ENCODE measurements at places on chromosomes 5 and 9.

DNA sequence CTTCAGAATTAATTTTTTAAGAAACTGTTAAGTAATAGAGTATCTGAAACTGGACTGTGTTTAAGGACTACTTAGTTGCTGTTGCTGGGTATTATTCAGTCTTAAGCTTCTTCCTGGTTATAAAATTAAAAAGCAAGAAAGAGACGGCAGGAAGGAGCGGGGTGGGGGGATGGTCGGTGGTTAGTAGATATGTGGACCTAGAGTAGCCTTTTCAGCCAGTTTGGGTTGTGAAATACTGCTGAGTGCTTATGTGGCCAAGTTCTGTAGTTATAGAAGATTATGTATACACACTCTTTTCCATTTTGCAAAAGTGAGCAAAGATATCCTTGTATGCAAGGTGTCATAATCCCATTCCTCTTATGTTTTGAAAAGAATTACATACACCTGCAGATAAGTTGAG lies 28.5 kb downstream of the TRIO start:
- no peak for DNase-seq

DNA sequence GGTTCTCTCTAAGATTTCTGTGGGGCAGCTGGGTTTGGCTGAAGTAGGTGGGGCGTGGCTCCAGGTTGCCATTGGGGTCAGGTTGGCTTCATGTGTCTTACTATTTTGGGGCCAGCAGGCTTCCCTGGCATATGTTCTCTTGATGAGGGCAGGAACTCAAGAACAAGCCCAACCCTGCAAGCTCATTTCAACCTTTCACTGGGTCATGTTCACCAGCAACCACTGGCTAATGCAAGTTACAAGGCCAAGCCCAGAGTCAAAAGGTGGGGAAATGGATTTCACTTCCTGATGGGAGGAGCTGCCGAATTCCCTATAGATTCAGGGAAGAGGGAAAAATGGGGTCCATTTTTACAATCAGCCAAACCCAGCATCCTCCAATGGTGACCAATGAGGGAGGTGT lies 34.0 kb upstream of the HAND1 start:
- no peak for DNase-seq

- DNase-seq, result no peak
Observed at GRCh38 chr5:14753292-14753691, 88.8 kb downstream of the OTULIN start.

- no peak for DNase-seq
Observed at GRCh38 chr5:7186818-7187217, 209.1 kb upstream of the ADCY2 start.

GRCh38 chr9:28624771-28625170 lies 1051.5 kb upstream of the C9orf72 start:
- DNase-seq, result no peak

DNA sequence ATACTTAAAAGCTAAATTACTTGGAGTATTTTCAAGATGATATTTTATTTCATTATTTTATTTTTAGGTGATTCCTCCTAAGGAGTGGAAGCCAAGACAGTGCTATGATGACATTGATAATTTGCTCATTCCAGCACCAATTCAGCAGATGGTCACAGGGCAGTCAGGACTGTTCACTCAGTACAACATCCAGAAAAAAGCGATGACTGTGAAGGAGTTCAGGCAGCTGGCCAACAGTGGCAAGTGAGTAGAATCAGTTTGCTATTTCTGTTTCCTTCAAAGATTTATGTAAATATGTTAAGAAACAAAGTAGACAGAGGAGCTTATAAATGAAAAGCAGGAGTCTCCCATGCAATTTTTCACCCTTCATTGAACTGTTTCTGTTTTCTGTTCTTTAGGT lies 47.8 kb downstream of the KDM4C start:
- no peak for DNase-seq

DNA sequence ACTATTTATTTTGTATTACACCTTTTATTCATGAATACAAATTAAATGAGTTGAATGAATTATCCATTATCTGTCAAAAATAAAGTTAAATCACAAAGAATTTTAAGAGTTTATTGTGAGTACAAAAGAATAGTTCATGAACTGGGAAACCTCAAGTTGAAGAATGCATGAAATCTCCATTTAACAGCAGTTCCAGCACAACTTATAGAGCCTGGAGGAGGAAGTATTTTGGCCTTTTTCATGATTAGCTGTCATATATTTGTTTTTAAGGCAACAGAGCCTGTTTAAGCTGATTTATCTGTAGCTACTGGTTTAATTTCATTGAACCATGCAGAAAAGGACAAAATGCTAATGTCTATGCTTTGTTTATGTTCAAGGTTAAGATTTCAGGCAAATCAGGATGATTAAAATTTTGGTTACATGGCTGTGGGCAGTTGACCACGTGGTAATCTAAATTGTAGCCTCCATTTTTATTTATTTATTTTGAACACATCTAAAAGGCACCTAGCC lies 12.2 kb downstream of the SPINK1 start:
- no peak for DNase-seq

DNA sequence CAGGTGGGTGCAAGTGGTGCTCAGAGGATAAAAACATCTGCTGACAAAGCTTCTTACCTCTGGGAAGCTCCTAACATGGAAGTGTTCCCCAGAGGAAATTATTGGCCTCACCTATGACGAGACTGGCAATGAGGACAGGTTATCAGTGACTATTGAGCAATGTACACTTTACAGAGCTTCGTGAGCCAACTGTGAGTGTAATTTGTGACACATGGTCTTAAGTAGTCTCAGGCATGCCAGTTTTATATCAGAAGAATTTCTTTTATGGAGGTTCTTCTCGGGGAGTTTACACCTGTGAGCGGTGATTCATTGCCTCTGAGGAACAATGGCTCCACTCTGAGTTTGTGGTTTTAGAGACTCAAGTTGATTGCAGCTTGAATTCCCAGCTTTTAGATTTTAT lies 11.3 kb downstream of the ANKDD1B start:
- no peak for DNase-seq

DNA sequence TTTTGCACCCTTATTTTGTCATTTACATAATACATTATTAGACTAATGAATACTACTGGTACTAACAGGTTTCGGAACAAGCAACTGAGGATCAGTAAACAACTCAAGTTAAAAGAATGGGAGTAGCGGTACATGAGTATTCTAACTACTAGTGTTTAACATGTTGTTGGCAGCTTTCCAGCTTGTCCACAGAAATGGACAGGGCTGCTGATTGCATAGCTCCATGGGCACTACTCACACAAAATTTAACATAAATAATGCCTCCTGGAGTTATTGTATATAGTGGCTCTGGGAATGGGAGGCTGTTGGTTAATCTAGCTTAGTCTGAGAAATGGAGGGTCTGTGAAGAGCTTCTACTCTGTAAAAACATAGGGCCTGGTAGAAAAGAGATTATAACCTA lies 6.7 kb downstream of the NCBP1 start:
- no peak for DNase-seq

- no peak for DNase-seq
Observed at GRCh38 chr9:8143677-8144076, 344.1 kb upstream of the DMAC1 start.

DNA sequence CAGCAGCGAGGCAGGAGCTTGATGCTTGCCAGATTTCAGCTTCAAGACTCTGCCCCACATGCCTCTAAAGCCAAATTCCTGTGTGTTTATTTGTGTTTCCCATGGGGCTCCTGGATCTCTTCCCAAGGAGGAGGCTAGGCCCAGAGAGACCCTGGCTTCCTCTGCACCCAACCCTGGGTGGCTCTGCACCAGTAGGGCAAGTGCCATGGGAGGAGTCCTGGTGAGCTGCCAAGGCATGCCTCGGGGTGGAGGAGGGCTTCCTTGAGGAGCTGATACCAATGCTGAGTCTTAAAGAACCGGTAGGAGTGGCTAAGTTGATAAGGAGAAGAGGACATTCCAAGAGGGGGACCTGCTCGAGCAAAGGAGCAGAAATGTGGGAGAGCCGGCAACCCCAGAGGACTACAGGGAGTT lies 6.8 kb upstream of the TIFAB start:
- DNase-seq, result no peak

DNA sequence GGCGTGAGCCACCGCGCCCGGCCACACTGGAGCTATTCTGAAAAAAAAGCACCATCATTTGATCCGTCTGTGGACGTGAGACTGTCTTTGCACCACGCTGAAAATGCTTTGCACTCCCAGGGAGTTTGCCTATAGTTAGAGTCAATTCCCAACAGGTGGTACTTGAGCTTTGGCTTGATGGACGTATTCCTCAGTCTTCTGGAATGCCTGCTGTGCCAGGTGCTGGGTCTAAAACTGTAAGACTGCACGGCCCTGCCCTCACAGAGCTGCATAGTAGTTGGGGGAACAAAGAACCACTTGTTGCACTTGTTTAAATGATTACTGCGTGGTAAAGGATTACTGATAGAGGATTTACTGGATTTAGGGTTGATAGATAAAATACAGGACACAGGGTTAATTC lies 3.4 kb upstream of the CCNO start:
- no peak for DNase-seq

DNA sequence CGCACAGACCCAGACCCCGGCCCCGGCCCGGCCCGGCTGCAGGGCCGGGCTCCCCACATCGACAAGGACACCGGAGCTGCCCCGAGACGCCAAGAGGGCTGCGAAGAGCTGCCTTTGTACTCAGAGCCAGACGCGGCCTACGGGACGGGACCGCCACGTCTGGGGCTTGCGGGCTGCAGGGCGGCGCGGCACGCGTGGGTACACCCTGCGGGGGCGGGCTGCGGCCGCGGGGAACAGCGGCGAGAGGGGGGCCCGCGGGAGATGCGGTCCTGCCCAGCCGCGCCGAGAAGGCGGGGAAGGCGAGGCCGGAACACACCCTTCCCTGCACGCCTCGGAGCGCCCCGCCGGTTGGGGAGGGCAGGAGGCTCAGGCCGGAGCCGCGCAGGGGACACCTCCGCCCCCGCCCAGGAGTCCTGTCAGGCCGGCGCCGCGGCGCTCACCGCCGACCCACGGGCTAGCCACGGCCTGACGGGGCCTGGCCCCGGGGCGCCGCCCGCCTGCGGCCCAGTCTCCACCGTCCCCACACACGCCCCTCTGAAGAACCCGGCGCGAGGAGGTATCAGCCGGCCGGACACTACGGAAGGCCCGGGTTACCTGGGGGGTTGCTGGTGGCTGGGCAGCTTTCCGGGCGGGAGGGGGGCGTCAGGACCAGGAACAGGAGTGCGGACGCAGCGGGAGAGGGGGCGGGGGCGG lies 478 bp downstream of the RAB14 start:
- DNase-seq, result peak; percentile 58
